ENCODE measurements at places on chromosomes 3 and 15.

- no peak for DNase-seq
Measured at GRCh38 chr15:95536638-95537037, 793.9 kb upstream of the NR2F2 start.

- no peak for DNase-seq
Measured at GRCh38 chr3:64214381-64215018, 10.8 kb downstream of the PRICKLE2 start.

- no peak for DNase-seq
Measured at GRCh38 chr3:181916013-181916412, 204.3 kb downstream of the SOX2 start.

GRCh38 chr3:73924048-73924447 lies 299.3 kb upstream of the PDZRN3 start:
- DNase-seq = no peak

DNA sequence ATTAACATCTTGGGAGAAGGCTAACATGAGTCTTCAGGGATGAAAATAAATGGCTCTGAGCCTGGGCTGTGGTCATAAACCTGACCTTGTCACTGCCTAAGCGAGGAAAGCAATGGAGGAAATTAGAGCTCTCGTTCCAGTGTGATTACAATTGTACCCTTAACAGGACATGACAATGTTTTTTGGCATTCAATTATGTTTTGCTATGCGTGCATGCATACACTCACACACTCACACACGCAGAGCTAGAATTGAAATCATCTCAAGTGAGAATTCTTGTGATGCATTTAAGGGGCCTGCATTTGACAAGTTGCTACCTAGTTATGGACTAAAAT lies 24.1 kb downstream of the ZNF80 start:
- no peak for DNase-seq

- DNase-seq = no peak
Measured at GRCh38 chr3:10260211-10260701, 12.0 kb downstream of the TATDN2 start.

DNA sequence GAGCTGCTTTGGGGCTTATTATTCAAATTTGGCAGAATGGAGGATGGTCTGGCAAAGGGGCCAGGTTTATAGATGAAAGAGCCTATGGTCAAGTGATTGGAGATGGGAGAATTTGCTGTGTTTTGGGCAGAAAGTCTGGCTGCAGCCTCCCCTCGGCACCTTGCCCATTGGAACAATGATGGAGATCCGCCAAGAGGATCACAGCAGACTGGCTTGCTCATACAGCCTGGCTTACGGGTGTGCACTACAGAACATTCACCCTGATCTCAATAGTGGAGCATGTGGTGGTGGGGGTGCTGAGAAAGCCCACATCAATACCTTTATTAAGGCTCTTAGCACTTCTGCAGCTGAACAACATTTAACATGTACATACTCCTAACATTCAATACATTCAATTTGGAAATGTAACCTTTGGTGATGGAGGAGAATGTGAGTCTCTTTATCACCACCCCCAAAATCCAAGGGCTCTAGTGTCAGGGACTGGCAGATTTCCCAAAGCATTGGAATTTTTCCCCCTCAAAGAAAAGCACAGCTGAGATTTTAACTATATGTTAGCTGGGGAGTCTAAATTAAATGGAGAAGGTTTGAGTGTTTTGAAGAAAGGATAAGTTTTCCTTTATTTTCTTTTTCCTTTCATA lies 118.4 kb upstream of the TMC3 start:
- no peak for DNase-seq

- DNase-seq = no peak
Measured at GRCh38 chr3:125000661-125001060, 55.1 kb downstream of the HEG1 start.

DNA sequence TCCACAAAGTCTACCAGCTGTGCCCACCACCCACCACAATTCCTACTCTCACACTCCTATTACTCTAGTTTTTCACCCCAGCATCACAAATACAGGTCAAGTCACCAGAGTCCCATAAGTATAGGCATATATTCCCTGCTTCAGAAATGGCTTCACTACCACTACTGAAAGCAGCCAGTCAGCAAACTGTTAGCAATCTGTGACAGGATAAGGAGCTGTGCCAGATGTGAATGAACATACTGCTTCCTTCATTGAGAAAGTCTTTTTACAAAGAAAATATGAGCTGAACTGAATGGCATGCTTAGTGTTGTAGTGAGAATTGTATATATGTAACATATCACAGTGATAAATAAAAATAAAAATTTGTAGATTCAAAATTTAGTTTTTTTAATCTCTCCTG lies 76.8 kb downstream of the C3orf85 start:
- no peak for DNase-seq

DNA sequence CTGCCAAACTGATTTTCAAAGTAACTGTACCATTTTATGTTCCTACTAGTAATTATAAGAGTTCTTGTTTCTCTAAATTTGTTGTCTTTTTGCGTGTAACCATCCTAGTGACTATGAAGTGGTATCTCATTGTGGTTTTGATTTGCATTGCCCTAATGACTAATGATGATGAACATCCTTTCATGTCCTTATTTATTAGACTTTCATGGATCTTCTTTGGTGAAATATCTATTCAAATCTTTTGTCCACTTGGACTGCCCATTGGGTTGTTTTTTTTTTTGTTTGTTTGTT lies 3.6 kb downstream of the OXSR1 start:
- DNase-seq = no peak

DNA sequence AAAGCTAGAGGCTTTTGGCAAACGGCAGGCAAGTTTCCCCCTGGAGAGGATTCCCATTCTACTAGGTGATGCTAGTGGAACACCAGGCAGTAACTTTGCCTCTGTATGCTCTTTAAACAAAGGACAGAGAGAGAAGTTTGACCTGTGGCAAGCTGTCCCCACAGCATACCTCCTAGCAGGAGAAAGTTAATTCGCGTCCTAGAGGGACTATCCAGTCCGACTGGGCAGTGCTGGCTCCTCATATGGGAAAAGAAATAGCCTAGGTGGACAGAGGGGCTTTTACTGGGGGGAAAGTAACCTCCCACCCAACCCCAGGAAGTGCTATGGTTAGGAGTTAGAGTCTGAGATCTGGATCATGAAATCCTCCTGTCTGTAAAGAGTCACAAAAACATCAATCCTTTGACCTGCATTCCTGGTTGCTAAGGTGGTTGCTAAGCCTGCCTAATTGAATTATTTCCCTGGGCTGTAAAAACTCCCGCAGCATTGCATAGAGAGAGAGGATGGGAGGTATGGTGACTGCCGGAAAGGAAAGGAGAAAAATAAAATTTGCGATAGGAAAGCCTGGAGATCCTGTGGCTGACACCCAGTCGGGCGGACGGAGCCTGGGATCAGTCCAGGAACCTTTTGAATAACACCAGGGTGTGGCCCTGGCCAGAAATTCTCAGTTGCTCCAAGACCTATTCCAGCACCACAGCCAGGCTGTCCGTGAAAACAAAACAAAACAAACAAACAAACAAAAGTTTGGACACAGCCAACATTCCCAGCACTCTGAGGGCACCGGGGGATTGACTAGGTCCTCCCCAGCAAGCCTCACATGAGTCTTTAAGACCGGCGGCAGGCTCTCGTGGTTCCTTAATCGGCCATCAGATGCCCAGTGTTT lies 67.7 kb upstream of the ATP11B start:
- DNase-seq = no peak

DNA sequence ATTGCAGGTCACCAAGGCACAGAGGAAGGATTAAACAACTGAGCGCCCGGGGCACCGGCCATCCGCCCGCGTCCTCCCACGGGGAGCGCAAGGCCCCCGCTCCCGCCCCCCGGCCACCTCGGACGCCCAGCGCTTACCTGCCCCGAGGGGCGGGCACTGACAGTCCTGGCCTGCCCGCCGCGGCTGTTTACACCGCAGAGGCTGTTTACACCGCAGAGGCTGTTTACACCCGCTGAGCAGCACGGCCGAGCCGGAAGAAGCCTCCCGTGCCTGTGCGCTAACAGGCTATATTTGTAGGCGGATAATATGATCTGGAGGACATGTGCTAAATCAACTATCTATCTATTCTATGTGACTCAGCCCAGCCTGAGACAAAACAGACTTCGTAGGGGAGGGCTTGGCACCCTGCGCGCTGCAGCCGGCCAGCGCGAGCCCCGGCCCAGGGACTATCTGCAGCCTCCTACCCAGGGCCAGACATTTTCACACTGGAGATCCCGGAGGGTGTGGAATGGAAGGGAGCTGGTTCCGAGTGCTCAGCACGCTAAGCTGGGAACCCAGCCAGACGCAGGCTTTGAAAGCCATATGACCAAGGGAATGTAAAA lies at the start of gene LRRC2:
TSS of gene LRRC2 (minus strand) at position 263 of the 602 bp plus-strand sequence. CDS start 14,711 bp downstream, outside the sequence.
- DNase-seq = no peak

GRCh38 chr15:27045796-27046195 lies 74.8 kb downstream of the GABRG3 start:
- DNase-seq = no peak

GRCh38 chr15:29871401-29871800 lies 49.1 kb upstream of the TJP1 start:
- DNase-seq = no peak

- DNase-seq = no peak
Measured at GRCh38 chr3:193921465-193921864, 214.5 kb upstream of the HES1 start.

- no peak for DNase-seq
Measured at GRCh38 chr3:25747033-25747432, 36.2 kb downstream of the NGLY1 start.

DNA sequence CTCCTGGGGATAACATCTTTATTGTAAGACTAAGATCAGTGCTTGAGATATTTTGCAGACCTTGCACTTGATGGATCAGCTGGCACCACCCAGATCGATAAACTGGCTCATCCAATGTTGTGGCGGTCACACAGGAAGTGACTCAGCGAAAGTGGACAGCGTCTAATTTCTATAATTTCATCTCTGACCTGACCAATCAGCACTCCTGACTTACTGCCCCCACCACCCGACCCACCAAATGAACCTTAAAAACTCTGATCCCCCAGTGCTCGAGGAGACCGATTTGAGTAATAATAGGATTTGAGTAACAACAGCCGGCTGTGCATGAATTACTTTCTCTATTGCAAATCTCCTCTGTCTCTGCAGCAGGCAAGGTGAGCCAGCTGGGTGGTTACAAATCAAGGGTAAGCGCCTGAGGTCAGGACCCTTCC lies 62.7 kb upstream of the RNU6-1 start:
- no peak for DNase-seq

- DNase-seq = no peak
Measured at GRCh38 chr3:111548756-111549155, 6.8 kb downstream of the CD96 start.

GRCh38 chr3:136778865-136779264 lies 26.7 kb upstream of the STAG1 start:
- no peak for DNase-seq

DNA sequence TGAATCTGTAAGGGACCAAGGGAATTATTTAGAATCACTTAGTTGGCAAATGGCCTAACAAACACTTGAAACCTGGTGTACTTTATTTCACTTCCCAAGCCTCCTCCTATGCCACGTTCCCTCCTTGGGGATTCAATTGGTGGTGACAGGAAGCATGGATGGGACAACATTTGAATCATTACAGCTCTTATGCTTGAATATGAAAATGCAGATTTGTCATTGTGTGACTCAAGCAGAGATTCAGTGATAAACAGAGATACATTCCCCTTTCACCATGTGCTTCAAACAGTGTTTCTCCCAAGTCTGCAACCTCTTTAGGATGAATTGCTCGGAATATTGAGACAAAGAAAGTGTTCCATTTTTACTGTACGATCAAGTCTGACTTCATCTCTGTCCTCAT lies 32.7 kb upstream of the MED12L start:
- DNase-seq = no peak

DNA sequence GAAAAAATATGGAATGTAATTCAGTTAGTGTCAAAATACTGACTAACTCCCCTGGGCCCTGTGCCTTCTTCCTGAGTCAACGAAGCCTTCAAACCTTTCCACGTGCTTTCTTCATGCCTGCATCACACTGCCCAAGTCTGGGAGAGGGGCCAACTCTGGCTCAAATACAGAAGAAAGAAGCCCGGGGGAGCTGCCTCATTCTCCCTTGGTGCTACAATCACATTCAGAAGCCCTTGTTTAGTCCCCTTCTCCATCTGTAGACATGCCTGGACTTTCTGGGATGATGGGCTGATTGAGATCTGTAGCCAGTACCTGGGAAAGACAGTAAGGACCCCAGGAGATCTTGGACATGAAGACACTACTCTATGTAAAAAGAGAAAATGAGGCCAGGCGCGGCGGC lies 77.8 kb upstream of the GSK3B start:
- DNase-seq = no peak

DNA sequence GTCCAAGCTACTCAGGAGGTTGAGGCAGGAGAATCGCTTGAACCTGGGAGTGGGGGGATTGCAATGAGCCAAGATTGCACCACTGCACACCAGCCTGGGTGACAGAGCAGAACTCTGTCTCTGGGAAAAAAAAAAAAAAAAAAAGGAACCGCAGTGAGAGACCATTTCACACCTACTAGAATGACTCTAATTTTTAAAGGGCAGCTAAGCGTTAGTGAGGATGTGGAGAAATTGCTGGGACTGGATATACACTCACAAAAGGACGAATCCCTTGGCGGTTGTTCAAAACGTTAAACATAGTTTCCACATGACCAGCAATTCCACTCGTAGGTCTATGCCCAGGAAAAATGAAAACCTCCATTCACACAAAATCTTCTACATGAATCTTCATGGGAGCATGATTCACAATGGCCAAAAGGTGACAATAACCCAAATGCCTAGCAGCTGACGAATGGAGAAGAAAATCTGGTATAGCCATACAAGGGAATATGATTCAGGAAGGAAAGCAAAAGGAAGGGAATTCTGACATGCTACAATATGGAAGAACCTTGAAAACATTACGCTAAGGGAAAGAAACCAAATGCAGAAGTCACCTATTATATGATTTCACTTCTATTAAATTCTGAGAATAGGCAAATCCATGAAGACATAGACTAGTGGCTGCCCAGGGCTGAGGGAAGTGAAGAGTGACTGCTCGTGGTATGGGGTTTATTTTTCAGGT lies 127.0 kb downstream of the CHSY1 start:
- DNase-seq = no peak

DNA sequence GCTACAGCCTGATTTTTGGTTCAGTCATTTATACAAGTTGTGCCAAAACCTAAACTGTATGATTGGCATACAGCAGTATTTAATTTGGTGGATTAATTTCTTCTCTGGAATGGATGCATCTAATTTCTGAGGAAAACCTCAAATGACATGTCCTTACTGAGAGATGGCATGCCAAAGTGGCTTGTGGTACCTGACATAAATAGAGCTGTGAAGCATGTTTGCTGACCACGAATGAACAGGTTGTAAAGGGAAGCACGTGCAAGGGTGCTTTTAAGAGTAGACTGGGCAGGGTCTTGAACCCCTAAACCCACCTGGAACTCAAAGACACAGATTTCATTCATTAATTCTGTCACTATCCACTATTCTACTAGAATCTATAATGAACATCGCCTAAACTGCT lies 77.2 kb downstream of the TP63 start:
- DNase-seq = no peak

GRCh38 chr15:51380999-51381806 lies 39.7 kb downstream of the GLDN start:
- DNase-seq = no peak

GRCh38 chr3:114319453-114319852 lies 25.6 kb downstream of the TIGIT start:
- no peak for DNase-seq

Data from NCI-H187 (cell line).